Stimulated activated CD8-positive, alpha-beta memory T cell treated with anti-CD3 and anti-CD28 coated beads, Interleukin-4, amount 100 ng/mL, for 4 hours (primary cell): ENCODE measurements at places on chromosomes 7 and 10.

GRCh38 chr7:74475987-74476350, 22.3 kb downstream of the GTF2IRD1 start:
- no peak for DNase-seq

DNA sequence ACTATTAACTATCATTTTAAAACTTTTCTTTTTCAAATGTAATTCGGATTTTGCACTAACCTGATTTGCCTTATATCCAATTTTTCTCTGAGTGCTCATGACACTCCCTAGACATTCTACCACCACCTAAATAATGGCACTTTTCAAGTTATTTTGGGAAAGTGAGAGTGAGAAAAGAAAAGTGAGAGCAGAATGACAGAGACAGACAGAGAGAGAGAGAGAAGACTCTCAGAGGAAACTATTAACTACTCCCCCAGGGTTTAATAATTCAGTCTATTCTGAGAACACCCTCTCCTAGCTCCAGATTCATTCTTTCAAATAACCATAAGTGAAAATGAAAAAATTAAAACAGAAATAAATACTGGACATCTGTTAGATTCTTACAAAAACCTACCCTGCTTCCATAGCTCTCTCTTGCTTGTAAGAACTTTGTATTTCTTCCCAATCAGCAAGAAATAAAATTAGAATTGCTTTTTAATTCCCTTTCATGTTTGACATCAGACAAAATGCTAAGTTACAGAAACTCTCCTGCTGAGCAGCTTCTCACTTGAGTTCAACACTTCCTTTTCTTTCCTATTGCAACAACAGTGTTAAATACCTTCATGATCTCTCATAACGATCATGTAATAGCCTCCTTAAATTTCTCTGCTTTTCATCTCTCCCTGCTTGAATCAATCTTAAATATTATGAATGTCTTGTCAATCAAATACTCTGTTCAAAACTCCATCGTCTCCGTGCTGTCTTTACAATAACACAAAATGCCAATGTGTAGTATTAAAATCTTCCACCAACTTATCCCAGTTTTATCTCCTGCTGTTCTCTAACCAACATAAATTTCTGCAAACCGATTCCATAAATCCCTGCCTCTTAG, 191.7 kb downstream of the SEMA3E start:
- DNase-seq = no peak

DNA sequence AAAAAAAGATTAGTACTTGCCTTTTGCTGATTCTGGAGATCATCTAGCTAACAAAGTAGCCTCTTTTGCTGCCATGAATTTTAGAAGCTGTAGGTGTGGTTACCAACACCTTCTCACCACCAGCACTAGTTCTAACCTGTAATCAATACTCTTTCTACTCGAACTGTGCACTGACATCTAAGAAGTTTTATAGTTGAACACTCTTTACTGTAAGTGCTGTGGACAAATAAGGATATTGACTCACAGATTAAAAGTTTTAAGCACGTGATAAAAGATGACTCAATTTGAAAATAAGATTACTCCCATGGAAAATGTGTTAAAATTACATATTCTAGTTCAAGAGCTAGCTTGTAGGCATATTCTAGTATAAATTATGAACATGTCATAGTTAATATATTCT, 89.9 kb downstream of the REEP3 start:
- no peak for DNase-seq

- no peak for DNase-seq
Measured at GRCh38 chr7:47497367-47498096, 84.4 kb downstream of the TNS3 start.

- DNase-seq = no peak
Measured at GRCh38 chr7:30888747-30889146, 22.9 kb upstream of the AQP1 start.

- no peak for DNase-seq
Measured at GRCh38 chr10:86636311-86636710, 18.0 kb upstream of the OPN4 start.

- DNase-seq = no peak
Measured at GRCh38 chr7:132553031-132553430, 23.2 kb downstream of the PLXNA4 start.

- DNase-seq = no peak
Measured at GRCh38 chr7:107258737-107259136, 89.9 kb downstream of the HBP1 start.

- DNase-seq = no peak
Measured at GRCh38 chr10:31313396-31313795, 5.6 kb upstream of the ZEB1 start.

DNA sequence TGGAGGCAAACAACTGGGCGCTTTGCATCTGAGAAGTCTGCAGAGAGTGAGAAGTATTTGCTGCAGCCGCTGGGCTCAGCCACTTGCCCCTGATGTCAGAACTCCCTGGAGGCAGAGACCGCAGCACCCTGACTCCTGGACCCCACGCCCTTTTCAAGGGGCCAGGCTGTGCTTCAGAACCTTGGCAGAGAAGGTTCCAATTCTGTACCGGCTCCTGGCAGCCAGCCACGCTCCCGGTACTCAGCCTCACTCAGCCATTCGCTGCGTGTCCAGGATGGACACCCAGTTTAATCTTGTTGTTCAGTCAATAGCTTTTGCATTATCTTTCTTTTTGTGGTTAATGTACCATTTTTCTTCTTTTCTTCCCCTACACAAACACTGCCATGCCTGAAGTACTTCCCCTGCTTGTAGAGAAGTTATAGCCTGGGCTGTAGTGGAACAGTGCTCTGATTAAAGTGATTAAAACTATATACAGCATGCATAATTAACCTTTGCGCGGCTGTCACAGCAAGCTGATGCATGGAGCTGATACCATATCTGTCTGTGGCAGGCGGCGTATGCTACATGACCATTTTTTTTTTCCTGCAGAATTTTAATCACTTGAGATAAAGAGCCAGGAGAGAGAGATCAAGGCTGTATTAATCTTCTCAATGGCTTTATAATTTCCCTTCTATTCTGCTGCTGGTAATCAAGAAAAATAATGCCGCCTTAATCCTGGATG, 578.5 kb downstream of the SDK1 start:
- no peak for DNase-seq

- no peak for DNase-seq
Measured at GRCh38 chr7:116842371-116842770, 20.0 kb upstream of the CAPZA2 start.

GRCh38 chr10:25952857-25953256, 18.8 kb downstream of the MYO3A start:
- no peak for DNase-seq

DNA sequence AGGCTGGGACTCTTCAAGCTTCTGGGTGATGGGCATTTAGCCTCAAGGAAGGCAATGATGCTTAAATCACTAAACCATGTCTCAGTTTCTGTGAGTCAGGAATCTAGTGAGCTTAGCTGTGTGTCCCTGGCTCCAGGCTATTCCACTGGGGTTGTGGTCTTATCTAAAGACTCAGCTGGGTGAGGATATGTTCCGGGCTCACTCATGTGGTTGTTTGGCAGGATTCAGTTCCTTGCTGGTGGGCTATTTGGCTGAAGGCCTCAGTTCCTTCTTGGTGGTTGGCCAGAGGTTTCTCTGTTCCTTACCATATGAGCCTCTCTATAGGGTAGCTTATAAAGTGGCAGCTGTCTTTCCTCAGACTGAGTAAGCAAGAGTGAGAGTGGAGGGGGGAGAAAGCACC, 12.0 kb downstream of the EVX1 start:
- DNase-seq = no peak

- no peak for DNase-seq
Measured at GRCh38 chr7:5234852-5235831, 45.1 kb downstream of the WIPI2 start.

DNA sequence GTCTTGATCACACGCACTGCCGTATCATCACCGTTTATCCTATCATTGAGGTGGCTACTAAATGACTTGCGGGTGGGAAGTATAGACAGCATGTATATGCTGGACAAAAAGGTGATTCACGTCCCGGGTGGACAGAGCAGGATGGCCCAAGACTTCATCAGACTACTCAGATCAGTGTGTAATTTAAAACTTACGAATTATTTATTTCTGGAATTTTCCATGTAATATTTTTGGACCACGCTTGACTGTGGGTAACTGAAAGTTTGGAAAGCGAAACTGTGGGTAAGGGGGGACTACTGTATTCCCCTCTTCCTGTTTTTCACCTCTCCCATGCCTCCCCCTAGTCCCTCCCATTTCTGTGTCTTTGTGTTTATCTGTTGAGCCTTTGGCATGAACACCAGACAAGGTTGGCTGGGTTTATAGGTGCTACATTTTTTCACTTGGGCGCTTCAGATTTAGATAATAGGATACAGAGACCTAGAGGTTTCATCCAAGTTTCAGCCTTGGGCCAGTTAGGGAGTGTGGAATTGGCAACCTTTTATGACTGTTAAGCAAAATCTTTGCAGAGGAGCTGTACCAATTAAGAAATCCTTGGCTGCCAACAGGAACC, 55.8 kb downstream of the RBM20 start:
- no peak for DNase-seq

DNA sequence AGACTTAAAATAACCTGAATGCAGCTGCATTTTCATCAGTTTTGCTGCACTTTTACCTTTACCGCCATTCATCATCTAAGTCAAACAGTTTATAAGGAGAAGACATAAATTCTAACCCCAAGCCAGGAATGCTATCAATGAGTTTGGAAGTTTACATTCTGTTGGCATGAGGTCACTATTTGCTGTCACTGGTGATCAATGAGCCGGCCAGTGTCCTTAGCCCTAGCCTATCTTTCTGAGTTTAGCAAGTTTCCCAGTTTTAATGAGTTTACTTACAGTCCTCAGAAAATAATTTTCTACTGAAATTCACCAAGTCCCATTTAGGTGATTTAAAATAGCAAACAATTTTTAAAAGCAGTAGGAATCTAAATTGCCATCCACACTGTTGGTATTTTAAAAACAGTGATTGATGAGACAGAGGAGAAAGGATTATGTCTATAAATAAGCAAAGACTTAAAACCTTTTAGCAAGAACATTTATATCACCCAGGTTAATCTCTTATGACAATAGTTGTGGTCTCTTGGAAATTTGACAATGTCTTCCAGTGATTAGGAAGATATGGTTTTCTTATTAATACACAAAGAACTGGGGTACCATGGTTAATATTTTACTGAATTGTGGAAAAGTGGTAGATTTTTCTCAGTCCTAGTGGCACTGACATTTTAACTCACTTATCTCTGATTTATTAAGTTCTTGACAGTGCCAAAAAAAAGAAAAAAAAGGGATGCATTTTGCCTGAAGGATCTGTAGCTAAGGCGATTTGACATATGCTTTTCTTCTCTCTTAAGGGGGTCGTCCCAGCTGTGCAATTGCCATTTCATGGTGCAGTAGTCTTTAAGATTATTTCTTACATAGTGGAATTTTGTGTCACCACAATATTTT, 443.4 kb upstream of the ANKRD30A start:
- no peak for DNase-seq

DNA sequence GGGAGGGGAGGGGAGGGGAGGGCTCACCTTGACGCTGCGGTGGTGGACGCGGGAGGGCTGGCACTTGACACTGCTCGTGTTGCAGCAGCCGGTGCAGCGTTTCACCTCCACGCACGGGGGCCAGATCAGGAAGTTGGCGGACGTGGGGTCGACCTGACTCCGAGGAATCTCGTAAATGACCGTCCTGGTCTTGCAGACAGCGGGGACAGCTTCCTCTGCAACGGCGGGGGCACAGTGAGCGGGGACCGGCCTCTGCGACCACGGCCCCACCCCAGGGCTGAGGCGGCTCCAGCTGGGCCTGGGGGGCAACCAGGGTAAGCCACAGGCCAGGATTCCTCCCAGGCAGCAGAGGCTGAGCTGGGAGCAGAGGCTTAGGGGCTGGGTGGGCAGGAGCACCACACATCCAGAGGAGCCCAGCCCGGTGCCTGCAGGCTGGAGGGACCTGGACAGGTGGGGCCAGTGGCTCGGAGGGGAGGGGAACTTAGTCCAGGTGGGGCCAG, 8.8 kb downstream of the PDGFA start:
- DNase-seq = no peak

DNA sequence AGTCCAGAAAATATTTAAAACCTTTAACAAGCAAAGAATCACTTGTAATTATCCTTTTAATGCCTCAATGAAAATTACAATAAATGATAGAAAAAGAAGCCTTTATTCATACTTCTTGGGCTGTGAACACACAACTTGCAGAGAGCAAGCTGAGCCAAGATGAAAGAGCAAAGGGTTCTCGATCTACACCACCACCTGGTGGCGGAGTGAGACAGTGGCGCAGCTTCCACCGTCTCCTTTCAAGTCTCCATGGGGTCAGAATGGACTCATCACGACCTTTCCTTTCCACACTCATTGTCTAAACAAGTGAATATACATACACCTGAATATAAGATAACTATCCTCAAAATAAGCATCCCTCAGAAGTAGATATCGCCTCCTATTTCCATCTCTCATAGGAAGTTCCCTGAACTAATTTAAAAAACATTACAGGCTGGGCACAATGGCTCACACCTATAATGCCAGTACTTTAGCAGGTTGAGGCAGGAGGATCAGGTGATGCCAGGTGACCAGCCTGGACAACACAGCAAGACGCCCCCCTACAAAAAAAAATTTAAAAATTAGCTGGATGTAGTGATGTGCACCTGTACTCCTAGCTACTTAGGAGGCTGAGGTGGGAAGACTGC, 40.7 kb downstream of the ATE1 start:
- no peak for DNase-seq

DNA sequence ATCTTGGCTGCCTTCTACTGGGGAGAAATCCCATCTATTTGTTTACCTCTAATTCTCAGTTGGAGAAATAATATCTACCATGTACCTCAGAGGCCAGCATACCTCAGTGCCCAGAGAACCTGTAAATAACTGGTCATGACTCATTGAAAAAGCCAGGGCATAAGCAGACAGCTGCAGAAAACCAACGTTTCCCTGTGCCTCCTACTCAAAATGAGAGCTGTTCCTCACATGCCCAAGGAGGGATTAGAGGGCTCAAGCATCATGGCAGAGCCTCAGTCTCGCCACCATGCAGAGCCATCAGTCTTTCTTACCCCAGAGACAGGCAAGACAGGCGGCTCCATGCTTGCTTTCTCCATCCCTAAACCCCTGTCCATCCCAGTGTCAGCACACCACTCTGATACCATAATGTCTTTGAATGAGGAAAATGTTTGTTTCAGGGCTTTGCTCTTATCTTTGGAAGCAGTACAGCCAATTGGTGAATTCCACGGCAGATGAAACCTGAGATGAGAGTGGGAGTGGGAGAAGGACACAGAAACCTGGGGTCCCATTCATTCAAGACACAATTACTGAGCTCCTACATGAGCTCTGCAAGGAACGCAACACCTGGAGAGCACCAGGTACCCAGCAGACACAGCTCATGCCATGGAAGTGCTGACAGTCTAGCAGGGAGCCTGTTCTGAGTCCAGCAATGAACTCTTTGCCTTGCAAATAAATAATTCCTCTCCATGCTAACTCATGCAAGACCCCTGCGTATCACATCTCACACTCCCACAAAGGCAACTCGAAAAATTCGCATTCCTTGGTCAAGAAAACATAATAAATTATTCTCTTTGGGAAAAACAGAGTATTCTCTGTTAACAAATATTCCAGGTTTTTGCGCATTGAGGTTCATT, 21.1 kb downstream of the PON1 start:
- DNase-seq = no peak

GRCh38 chr7:41287559-41288335, 415.1 kb downstream of the INHBA start:
- no peak for DNase-seq
